ENCODE measurements at places on chromosomes 5 and 9. TPM values are rescaled to one million over a fixed set of nuclear protein-coding genes. Genes with fewer than 3 reads are reported as not detected.

Gene GLDC
- total RNA-seq = 1.1 TPM

Gene ACOT12
- not detected for total RNA-seq

Gene ERCC8
- total RNA-seq = 10.8 TPM

Gene UBE2QL1
- total RNA-seq = 0.77 TPM

Gene WDR38
- not detected for total RNA-seq

Gene ZNF879
- 3.8 TPM for total RNA-seq

Gene ADAMTS2
- not detected for total RNA-seq

Gene FOXD4L6
- not detected for total RNA-seq

Gene PCDHGC4
- not detected for total RNA-seq

Gene MARVELD2
- total RNA-seq = 0.36 TPM

Gene IGFBPL1
- not detected for total RNA-seq

Gene ADAMTS19
- total RNA-seq = not detected

Gene OR2K2
- not detected for total RNA-seq

Gene SMIM3
- total RNA-seq = 16.6 TPM

Gene QRFP
- not detected for total RNA-seq

Gene PAX5
- 0.16 TPM for total RNA-seq

Gene DMRT3
- total RNA-seq = not detected

Gene INSL4
- not detected for total RNA-seq

Gene RMND5B
- total RNA-seq = 29.5 TPM

Gene ZFP37
- total RNA-seq = 0.33 TPM

Gene SLC45A2
- total RNA-seq = not detected

Gene RANBP3L
- not detected for total RNA-seq

Gene TPPP
- not detected for total RNA-seq

Gene LEAP2
- total RNA-seq = 6.0 TPM

Gene DCANP1
- not detected for total RNA-seq

Gene NXNL2
- not detected for total RNA-seq

Gene SURF4
- total RNA-seq = 240 TPM

Gene PCDHGB4
- 0.21 TPM for total RNA-seq

Gene AK6
- total RNA-seq = 67.0 TPM

Gene RNF44
- 74.0 TPM for total RNA-seq

Gene GCNT4
- total RNA-seq = 0.70 TPM

Gene SPINK13
- total RNA-seq = not detected

Gene S100Z
- 1.4 TPM for total RNA-seq

Gene NSMF
- 68.6 TPM for total RNA-seq

Data from activated CD4-positive, alpha-beta T cell treated with anti-CD3 and anti-CD28 coated beads, Interleukin-2, amount 10 ng/mL, durations not matched to agents 24 days and 14 days (primary cell).